ENCODE measurements at places on chromosomes 6 and 20. TPM values are rescaled to one million over a fixed set of nuclear protein-coding genes. Genes with fewer than 3 reads are reported as not detected.

GRCh38 chr20:10962937-10963336 is 289.1 kb upstream of the JAG1 start:
- DNase-seq, result no peak

- DNase-seq, result no peak
These were observed at the start of gene IYD for GRCh38 chr6:150368762-150369161. TSS of gene IYD (plus strand) at chr6:150369012. CDS start at chr6:150369032, 20 bp downstream.

Gene UNC5CL
- total RNA-seq, result 0.42 TPM

DNA sequence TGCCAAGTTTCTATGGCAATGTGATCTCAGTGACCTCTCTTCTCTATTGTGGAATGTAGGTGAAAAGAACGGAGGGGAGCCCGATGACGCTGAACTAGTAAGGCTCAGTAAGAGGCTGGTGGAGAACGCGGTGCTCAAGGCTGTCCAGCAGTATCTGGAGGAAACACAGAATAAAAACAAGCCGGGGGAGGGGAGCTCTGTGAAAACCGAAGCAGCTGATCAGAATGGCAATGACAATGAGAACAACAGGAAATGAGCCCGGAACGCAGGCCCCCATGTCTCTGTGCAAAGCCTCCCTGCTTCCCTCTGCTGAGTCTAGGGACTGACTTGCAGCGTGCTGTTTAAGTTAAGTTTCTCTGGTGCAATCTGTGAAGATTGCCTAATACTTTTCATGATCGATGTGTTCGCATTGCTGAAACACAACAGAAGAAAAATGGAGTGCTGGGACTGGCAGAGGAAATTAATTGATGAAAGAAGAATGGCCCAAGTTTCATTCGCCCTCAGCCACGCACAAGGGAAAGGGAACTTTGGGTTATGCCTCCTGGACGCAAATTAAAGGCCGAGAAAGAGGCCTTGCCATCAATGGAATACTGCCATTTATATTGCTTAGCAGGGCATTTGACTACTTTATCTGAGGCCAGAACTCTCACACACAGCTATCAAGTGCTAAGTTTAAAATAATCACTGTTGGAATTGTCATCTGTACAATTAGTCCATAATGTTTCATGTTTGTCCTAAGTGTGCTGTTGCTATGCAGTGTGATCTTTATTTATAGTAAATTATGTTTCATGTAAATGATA is 146.4 kb downstream of the AKAP7 start:
- no peak for DNase-seq

DNA sequence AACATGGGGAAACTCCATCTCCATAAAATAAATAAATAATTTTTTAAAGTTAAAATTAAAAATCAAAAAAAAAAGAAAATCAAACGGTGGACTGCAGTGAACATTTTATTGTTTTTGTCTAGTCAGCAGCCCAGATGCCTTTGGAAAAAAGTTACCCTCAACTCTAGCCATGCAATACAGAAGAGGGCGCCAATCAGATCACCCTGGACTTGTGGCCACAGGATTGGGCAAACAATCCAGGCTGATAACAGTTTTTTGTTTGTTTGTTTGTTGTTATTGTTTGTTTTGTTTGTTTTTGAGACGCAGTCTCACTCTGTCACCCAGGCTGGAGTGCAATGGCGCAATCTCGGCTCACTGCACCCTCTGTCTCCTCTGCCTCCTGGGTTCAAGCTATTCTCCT is 30.5 kb upstream of the NELFCD start:
- DNase-seq, result no peak

Gene SLC13A3
- total RNA-seq, result 1.7 TPM

- DNase-seq, result no peak
These were observed 5.3 kb downstream of the KCNB1 start for GRCh38 chr20:49477200-49477599.

- DNase-seq, result no peak
These were observed 2.5 kb upstream of the SRSF12 start for GRCh38 chr6:89120371-89120770.

Gene CLPSL2
- total RNA-seq, result not detected

- no peak for DNase-seq
These were observed 140.9 kb downstream of the RNF144B start for GRCh38 chr6:18527836-18528743.

Gene HLA-DOA
- 3.1 TPM for total RNA-seq

Gene SSTR4
- total RNA-seq, result not detected

DNA sequence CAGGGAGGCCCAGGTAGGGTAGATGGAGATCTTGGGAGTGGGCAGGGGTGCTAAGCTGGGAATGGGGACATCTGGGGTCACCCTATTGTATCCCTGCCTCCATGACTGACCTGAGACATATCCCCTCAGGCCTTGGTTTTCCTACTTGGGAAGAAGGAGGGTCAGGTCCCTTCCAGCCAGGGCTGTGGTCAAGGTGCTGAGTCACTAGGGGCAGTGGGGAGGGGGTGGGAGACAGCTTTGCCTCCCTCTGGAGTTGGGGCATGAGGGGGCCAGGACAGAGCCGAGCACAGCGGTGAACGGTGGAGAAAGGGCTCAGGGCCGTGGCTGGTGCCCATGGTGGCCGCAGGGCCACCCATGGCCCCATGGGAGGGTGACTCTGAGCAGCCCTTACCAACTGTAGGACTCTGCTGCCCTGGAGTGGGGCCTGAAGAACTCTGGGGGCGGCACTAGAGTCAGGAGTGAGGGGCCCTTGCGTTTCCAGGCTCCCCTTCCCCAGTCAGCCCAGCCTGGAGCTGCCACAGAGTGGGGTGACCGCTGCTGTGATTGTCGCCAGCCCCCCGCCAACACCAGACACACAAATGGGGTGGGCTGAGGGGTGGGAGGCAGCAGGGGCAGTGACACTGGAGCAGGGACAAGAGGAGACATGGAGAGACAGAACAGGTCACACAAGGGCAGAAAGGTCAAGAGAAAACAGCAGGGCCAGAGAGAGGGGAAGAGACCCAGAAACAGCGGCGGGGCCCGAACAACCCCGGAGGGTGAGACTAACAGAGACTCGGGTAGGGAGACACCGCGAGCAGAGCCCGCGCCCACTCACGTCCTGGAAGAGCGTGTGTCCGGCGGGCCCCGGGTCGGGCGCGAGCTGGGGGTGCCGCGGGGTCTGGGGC is 576 bp downstream of the NECAB3 start:
- no peak for DNase-seq

DNA sequence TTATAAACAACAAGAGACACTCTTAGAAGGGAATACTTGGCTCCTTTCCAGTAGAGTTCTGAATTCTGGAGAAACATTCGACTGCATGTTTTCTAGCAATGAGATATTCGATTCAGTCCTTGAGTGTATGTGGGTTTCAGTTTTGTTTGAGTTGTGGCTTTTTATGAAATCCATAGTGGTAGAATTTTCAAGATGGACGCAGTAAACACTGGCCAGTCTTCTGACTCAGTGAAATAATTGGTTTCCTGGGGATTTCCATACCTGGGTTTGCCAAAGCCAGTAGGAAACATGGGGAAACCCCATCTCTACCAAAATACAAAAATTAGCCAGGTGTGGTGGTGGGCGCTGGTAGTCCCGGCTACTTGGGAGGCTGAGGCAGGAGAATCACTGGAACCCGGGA is 273.5 kb upstream of the PLCB4 start:
- DNase-seq, result no peak

GRCh38 chr6:129695373-129696027 is 14.5 kb downstream of the ARHGAP18 start:
- no peak for DNase-seq

- no peak for DNase-seq
These were observed 242.4 kb downstream of the OGFRL1 start for GRCh38 chr6:71531006-71531405.

DNA sequence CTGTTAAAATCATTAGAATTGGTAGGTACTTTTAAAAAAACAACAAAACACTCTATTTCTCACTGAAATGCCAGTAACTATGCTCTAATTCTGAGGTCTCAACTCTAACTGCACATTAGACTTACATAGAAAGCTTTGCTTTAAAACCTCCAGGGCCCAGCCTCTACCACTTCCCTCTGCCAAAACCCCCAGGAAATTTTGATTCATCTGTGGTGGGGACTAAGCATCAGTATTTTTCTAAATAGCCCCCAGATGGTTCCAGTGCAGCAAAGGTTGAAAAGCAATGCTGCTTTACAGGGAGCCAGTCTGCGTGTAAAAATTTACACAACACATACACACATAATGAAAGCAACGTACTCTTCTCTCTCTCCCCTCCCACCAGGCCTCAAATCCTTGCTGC is 3.8 kb downstream of the TBC1D32 start:
- no peak for DNase-seq

DNA sequence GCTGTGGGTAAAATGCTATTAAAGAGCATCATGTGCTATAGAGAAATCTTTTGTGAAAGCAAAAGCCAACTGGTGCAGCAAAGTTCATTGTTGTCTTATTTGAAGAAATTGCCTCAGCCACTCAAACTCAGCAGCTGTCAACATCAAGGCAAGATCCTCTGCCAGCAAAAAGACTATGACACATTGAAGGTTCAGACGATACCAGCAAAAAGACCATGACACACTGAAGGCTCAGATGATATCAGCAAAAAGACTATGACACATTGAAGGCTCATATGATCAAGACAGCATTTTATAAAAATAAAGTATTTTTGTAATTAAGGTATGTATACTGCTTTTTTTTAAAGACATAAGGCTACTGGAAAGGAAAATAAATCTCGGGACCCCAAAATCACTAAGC is 118.4 kb upstream of the RUNX2 start:
- no peak for DNase-seq

Gene TAAR1
- total RNA-seq, result not detected

GRCh38 chr6:108983151-108983550 is 111.5 kb downstream of the SESN1 start:
- DNase-seq, result no peak

GRCh38 chr6:106609699-106610098 is 19.6 kb downstream of the RTN4IP1 start:
- DNase-seq, result no peak
